NCI-H69 (cell line): ENCODE measurements at places on chromosomes 7 and 10.
A peak's percentile ranks its signal among the peaks of the same experiment; 100 is the strongest.

DNA sequence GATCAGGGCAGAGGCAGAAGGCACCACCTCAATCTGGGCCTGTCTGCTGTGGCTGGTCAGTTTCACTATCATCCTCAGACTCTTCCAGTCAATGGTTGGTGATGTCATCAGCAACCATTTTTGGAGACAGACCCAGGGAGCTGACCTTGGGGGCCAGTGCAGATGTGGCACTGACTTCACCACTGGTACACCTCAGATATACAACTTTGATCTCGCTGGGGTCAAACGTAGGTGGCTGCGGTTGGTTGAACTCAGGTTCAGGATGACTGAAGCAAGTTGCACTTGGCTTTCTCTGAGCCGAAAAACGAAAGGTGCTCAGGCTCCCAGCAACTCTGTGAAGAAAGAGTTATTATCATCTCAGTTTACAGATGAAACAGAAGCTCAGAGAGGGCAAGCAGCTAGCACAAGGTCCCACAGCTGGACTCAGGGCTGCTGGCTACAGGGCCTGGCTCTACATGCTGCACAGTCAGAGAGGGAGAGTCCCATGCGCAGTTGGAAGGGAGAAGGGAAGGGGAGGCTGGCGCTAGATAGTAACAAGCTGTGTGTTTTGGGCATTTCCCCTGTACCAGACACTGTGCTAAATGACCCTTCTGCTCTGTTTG lies 27.2 kb downstream of the ANKRD16 start:
- no peak for DNase-seq

GRCh38 chr10:46060706-46061105 lies 14.6 kb upstream of the MSMB start:
- DNase-seq, result no peak

DNA sequence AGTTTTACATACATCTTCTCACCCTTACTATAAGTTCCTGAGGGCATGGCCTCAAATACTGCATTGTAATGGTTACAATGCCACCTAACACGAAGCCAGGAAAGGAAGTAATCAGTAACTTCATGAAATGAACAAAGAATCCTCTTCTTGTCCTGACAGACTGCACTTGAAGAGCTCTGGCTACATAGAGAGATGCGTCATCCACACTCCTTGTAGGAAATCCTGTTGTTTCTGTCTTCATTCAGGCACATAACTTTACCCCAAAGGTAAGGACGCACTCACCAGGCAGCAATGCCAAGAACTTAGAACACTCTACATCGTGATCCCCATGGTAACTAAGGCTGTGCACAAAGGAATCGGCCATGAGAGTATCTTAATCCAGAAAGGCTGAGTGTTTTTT lies 80.3 kb upstream of the ARID5B start:
- DNase-seq, result peak; percentile 5

GRCh38 chr10:59830601-59831259 lies 75.6 kb downstream of the CCDC6 start:
- DNase-seq, result peak; percentile 66

GRCh38 chr7:92988051-92988450 lies 129.7 kb downstream of the SAMD9 start:
- peak; percentile 29 for DNase-seq

- no peak for DNase-seq
Measured at GRCh38 chr7:158933468-158934139, 77.2 kb downstream of the DYNC2I1 start.

- no peak for DNase-seq
Measured at GRCh38 chr10:111037858-111038257, 39.0 kb upstream of the ADRA2A start.

DNA sequence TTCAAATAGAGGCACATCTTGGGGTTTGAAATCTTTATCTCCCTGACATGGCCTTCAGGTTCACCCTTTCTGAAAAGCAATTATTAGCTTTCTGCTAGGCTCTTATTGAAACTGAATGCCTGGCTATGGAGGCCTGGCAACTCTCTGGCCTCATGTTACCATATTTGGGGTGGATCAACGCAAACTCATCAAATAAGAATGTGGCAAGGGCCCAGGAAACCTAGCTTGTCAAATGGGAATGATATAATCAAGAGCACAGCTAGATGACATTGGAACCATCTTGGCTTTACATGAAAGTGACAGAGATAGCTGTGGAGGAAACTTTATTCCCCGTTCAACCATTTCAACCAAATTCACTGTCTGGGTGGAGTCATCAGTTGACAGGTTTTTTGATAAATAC lies 202.8 kb upstream of the SMIM30 start:
- DNase-seq, result no peak

DNA sequence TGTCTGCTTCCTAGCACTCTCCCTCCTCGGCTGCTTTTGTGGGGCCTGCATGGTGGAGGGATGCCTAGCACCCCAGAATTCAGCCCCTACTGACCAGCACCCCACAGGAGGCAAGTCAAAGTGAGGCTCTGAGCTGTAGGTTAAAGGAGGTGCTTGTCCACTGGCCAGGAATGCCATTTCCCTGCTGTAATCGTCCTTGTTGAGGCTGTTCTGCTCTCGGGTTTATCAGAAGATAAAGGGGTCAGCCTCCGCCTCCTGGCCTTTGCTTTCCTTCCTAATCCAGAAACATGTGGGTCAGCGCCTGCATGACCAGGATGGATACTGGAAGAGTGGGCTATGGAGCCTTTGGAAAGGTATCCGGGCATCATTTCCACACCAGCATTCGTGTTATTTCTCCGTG lies 98.9 kb downstream of the MKI67 start:
- no peak for DNase-seq

- DNase-seq, result no peak
Measured at GRCh38 chr7:57348646-57349269, 101.2 kb upstream of the ZNF716 start.

DNA sequence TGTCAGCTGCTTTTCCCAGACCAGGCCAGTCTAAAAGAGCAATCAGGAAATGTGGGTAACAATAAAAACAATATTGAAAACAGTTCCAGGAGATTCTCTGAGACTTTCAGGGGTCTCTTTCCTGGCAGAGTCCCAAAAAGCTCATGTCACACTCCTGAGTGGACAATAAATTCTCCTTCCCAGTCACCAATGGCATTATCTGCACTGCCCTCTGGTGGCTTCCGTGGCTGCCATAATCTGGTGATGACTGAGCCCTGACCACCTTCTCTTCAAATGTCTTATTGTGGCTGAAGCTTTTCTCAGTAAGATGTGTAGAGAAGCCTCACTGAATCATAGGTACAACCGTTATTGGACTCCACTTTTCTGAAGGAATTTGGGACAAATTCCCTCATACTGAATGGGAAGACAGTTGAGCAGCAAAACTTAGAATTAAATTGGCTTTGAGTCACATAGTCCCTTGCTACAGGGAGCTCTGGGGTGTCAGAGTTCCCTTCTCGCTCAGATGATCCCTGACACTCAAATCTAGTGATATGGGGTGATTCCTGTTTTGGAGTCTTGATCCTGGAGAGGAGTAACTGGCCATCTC lies 24.4 kb upstream of the ASAH2 start:
- peak; percentile 8 for DNase-seq

DNA sequence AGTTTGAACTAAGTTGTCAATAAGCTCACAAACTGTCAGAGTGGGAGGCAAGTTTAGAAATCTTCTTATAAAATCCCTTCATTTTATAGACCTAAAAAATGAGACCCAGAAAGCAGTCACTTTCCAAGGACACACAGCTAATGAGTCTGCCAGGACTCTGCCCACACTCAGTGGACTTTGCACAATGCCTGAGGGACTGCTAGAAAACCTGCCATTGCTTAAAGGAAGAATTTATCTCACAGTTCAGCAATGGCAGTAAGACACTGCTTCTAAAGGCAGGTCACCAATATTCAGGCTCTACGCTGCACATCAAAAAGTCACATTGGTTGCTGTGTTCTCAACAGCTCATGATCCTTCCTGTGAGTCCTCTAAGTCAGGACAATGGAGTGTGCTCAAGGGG lies 698.1 kb downstream of the GRID1 start:
- DNase-seq, result no peak

- DNase-seq, result peak; percentile 83
Measured at GRCh38 chr7:51316666-51317581, at the start of gene COBL. TSS of gene COBL (minus strand) at chr7:51316809. CDS start at chr7:51316633, 176 bp downstream.

GRCh38 chr10:118203461-118203860 lies 138.7 kb downstream of the FAM204A start:
- peak; percentile 18 for DNase-seq

GRCh38 chr7:18405726-18406125 lies 89.8 kb upstream of the HDAC9 start:
- DNase-seq, result no peak

DNA sequence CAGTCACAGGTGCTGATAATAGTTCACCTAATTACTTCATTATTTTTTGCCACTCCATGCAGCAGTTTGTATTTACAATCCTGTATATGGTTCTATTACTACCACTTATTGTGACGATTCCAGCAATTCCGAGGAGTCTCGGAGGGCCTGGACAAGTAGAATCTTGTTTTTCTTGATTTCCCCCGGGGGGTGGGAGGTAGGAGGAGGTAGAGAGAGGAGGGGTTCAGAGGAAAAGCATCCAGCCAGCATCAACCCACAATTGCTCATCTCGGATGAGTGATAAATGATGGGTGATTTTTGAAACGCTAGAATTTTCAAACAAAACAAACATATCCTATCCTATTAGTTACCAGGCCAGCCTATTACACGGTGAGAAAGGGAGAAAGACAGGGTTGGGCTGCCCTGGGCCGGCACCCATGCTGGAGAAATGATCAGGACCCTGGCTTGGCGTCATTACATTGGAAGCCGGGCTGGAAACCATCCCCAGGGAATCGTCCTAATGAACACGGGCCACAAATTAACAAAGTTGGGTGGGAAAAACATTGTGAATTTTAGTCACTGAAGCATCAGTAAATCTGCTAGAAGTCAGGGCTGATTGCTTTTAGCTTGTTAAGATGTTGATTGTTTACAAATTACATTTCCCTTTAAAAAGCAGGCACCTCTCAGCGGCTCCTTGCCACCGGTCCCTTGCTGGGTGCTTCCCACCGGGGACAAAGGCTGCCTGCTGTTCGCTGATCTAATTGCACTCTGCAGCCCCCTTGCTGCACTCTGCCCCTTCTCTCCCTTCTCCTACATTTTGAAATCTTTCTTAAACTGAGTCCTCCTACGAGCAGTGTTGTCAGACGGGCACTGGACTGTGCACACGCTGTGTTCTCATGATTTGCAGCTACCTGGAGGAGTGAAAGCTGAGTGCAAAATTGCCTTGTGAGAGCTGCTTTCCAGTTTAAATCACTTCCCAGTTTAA lies 95.5 kb downstream of the FAM204A start:
- DNase-seq, result peak; percentile 94

DNA sequence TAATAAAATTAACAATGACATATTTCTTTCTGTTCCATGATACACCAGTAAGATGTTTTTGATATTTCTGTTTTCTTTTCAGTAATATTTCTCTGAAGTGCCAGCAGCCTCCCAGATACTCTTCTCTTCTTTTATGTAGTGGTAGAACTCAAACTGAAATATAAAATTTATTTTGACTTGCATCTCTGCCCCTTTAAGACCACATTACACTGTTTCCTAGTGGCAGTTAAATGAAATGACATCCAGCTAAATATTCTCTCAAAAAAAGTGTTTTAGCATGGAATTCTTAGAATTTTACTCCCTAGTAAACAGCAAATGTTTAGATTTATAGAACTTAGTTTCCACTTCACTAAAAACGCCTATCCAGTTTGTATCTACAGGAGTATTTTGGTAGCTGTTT lies 237.2 kb upstream of the MTPN start:
- no peak for DNase-seq

GRCh38 chr10:73386583-73386982 lies 27.3 kb downstream of the ANXA7 start:
- no peak for DNase-seq

DNA sequence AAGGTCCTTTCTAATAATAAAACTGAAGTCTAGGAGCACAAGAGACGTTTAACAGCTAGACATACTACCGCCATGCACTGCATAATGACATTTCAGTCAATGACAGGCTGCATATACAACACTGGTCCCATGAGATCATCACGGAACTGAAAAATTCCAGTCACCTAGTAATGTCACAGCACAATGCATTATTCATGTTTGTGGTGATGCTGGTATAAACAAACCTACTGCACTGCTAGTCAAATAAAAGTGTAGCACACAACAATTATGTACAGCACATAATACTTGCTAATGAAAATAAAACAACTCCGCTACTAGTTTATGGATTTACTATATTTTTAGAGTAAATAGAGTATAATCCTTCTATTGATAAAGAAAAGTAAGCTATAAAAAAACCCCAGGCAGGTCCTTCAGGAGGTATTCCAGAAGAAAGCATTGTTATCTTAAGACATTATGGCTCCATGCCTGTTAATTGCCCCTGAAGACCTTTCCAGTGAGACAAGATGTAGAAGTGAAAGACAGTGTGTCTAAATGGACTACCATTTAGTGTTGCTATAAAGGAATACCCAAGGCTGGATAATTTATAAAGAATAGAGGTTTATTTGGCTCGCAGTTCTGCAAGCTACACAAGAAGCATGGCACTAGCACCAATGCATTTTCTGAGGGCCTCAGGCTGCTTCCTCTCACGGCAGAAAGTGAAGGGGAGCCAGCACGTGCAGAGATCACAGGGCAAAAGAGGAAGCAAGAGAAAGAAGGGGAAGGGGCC lies 47.1 kb downstream of the HIBADH start:
- DNase-seq, result no peak

DNA sequence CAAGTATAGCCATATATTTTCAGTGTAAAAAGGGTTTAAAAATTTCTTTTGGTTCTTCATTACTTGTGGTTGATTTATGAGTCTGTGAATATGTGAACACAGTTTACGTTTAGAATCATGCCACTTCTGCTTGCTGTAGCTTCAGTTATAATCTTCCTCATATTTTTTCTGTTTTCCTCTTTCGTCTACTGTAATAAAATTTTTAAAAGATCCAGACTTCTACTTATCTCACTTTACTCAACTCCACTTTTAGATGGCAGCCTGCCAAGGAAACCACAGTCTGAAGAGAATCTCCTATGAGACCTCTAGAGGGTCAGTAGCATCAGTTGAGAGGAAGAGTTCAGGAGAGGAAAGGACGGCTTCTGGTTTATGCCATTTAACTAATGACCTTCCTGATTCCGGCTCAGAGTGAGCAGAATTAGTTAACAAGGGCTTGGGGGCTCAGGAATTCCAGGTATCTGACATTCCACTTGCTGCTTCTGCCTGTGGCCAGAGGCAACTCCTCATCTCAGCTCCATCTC lies 21.4 kb downstream of the CREB5 start:
- DNase-seq, result peak; percentile 42

DNA sequence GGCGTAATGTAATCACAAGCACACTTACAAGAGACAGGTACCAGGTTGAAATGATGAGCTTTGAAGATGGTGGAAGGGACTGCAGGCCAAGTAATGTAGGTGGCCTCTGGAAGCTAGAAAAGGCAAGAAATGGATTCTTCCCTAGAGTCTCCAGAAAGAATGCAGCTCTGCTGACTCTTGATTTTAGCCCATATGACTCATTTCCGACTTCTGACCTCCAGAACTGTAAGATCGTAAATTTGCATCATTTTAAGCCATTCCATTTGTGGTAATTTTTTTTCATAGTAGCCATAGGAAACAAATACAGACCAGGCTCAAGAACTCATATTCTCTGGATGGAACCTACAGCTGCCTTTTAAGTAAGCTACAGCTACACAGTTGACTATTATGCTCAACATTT lies 315.5 kb downstream of the MAGI2 start:
- no peak for DNase-seq
